AG09319 (cell line): ENCODE measurements at places on chromosomes 7 and 10.

GRCh38 chr10:66586073-66586472 lies 339.8 kb upstream of the LRRTM3 start:
- no peak for DNase-seq

DNA sequence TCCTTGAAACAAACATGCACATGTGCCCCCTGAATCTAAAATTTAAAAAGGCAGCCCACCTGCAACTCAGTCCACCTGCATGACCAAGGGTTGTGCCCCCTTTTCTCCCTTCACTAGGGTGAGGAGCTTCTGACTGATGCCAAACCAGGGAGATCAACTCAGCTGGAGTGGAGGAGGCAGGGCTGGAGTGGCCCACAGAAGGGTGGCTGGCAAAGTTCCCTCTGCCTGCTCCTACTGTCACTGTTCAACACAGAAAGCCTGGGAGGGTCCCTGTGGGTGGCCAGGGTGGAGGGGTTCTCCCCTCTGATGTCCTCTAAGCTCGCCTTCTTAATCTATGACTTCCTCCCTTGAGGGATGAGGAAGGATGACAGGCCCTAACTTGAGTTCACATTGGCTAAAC lies 55.7 kb upstream of the ANTXRL start:
- DNase-seq: no peak

GRCh38 chr10:70678250-70678635 lies 5.9 kb downstream of the ADAMTS14 start:
- no peak for DNase-seq

GRCh38 chr7:27784399-27785053 lies 44.6 kb downstream of the TAX1BP1 start:
- DNase-seq: peak; percentile 7

GRCh38 chr10:71349406-71349805 lies 30.3 kb downstream of the SLC29A3 start:
- DNase-seq: no peak

GRCh38 chr7:110944448-110944847 lies 146.5 kb upstream of the LRRN3 start:
- no peak for DNase-seq

GRCh38 chr7:41579961-41580935 lies 122.6 kb downstream of the INHBA start:
- peak; percentile 50 for DNase-seq

- no peak for DNase-seq
Measured at GRCh38 chr7:51426163-51426562, 109.6 kb upstream of the COBL start.

- no peak for DNase-seq
Measured at GRCh38 chr10:86698207-86698940, 30.1 kb downstream of the LDB3 start.

DNA sequence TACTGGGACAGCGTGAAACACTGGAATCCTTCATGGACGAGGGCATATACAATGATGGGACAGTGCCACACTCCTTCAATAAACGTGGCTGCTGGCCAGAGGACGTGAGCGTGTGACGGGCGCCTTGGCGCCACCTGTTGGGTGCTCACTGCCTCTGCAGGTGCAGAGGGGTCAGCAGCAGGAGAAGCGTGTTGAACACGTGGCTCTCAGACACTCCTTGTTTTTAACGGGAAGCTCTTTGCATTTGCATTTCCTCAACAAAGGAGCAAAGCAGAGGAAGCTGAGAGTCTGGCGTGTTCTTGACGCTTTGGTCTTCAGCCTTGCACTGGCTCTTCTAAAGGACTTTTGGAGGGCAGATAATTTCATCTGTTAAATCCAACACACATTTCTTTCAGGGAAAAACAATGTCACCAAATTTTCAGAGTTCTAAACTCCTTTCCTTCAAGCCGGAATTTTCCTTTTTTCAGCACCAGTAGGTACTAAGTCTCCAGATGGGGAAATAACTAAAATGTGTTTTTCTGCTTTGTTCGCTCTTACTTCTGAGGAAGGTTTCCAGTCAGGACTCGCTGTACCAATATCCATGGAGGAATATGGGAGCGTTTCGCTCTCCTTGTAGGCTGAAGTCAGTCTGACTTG lies 2.9 kb upstream of the GET4 start:
- DNase-seq: peak; percentile 34

GRCh38 chr7:73706126-73707044 lies 13.1 kb downstream of the STX1A start:
- no peak for DNase-seq

DNA sequence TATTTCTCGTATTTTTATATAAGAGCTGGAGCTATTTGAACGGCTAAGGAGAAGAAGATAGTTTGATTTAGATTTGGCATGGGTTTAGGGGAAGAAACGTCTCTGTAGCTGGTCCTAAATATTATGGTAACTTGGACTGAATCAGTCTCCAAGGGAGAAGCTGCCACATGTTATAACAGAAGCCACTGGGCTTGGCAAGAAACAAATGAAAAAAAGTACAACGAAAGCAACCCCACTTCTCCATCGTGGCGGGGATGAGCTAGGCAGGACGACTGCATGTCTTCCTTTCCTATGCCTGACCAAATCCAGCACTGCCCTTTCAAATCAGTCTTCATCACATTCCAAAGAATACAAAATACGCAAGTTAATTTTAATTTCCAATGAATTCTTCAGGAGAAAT lies 196.7 kb upstream of the KLF14 start:
- DNase-seq: no peak

- no peak for DNase-seq
Measured at GRCh38 chr7:99674995-99675742, 4.6 kb downstream of the CYP3A5 start.

DNA sequence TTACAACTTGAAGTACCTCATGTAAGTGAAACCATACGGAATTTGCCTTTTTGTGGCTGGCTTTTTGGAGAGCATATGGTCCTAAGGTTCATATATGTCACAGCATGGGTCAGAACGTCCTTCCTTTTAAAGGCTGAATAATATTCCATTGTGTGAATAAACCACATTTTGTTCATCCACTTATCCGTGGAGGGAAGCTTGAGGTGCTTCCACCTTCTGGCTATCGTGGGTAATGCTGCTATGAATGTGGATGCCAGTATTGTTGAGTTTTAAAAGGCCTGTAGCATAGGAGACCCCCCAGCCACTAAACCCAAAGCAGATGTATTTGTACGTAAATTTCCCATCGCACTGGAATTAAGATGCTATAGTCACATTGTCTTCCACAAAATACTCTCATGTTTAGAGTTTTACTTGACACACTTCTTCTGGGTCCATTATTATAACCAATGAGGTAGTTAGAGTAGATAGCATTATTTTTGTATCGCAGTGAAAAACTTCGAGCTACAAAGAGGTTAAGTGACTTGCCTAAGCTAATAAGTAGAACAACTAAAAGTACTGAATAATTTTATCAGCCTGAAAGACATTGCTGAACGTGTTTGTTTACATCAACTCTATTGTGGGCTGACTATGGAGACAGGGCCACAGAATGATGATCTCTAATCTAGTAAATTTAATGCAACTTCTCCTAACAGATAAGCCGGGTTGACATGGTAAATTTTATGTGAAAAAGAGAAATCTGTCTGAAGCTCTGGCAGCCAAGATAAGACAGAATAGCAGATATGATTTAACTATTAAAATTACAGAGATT lies 183.0 kb upstream of the CTBP2 start:
- DNase-seq: no peak

DNA sequence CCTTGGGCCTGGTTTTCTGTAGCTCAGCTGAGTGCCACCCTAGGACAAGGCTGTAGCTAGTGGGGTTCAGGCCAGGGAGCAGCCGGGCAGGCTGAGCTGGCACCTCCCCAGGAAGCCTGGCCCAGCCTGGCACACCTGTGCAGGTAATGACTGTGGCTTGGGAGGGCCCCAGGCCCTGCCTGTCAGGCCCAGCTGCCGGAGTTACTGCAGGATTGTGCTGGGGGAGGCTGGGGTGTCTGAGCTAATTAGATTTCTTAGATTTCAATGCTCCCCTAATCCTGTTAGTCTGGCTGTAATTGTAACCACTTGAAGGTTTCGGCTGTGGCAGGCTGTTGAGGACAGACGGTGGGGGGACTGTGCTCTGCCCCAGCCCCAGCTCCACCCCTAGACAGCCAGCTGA lies 6.0 kb downstream of the ZMIZ1 start:
- no peak for DNase-seq

- no peak for DNase-seq
Measured at GRCh38 chr7:107564553-107565298, 955 bp downstream of the DUS4L start.

GRCh38 chr10:42304341-42304740 lies 334.0 kb downstream of the ZNF33B start:
- DNase-seq: peak; percentile 4

DNA sequence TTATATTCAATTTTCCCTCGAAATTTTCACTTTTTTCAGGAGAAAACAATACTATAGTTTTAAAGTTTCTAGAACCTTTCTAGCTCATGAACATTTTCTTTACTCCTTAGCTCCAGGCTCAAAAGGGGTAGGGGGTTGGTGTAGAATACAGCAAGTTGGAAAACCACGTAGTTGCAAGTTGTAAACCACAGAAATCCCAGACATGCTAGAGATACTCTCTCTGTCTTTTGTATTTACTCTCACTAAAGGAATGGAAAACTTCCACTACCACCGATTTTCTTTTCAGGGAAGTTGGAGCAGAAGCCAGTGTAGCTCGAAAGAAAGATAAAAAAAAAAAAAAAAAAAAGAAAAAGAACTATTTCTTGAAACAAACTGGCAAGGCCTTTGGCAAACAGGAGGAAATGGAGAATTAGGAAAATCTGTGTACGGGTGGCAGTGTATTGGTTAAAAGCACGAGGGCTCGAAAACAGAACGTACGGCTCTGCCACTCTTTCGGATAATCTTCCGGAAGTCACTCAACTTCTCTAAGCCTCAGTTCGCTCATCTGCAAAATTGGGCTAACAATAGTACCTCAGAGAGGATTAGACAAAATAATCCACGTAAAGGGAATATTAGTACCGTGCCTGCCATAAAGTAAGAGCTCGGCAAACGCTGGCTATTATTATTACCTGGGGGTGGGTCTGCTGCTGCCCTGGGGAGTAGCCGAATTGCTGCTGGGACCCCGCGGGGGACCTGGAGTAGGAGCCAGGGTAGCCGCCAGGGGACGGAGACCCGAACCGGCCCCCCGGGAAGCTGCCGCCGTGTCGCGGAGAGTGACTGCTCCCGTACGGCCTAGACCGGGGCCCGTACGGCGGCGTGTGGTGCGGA lies 628 bp downstream of the MPLKIP start:
- DNase-seq: no peak

DNA sequence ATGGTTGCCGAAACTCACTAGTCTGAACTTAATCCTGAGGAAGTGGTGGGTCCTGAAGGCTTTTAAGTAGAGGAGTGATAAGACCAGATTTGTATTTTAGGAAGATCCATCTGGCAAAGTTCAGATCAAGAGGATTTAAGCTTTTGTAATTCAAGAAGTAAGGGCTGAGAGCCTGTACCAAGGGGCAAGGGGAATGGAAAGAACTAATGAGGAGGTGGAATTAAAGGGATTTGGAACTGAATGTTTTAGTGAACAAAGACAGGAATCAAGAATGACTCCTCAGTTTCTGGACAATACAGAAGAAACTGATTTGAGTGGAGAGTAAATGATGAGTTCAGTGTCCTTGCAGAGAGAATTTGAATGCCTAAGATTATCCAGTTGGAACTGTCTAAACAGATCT lies 249.0 kb downstream of the C7orf25 start:
- DNase-seq: no peak

DNA sequence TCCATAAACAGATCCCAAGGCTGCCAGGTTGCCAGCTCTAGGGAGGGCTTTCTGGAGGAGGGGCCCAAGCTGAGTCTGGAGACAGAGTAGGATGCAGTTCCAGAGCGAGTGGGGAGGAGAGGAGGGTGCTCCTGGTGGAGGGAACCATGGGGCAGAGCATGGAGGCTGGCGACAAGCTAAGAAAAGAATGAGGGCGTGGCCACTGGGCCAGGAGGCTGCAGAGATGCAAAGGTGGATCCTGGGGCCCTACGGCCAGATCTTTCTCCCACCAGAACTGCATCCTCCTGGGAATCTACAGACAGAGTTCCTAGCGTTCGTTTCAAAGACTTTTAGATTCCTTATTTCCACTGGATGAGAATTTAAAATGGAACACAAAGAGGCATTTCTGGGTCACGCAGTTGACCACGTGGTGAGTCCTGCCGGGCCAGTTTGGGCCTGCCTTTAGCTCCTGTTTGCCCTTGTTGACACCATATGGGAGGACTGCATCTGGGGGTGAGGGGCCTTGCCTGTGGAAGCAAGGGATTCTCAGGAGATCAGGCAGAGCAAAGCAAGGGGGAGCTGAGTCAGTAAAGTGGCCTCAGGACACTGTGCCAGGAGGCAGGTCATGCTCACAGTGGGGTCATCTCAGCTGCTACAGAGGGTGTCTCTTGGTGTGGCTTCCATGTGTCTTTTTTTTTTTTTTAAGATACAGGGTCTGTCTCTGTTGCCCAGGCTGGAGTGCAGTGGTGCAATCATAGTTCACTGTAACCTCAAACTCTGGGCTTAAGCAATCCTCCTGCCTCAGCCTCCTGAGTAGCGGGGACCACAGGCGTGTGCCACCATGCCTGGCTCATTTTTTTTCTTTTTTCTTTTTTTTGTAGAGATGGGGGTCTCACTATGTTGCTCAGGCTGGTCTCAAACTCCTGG lies 137.8 kb downstream of the SH3PXD2A start:
- no peak for DNase-seq

DNA sequence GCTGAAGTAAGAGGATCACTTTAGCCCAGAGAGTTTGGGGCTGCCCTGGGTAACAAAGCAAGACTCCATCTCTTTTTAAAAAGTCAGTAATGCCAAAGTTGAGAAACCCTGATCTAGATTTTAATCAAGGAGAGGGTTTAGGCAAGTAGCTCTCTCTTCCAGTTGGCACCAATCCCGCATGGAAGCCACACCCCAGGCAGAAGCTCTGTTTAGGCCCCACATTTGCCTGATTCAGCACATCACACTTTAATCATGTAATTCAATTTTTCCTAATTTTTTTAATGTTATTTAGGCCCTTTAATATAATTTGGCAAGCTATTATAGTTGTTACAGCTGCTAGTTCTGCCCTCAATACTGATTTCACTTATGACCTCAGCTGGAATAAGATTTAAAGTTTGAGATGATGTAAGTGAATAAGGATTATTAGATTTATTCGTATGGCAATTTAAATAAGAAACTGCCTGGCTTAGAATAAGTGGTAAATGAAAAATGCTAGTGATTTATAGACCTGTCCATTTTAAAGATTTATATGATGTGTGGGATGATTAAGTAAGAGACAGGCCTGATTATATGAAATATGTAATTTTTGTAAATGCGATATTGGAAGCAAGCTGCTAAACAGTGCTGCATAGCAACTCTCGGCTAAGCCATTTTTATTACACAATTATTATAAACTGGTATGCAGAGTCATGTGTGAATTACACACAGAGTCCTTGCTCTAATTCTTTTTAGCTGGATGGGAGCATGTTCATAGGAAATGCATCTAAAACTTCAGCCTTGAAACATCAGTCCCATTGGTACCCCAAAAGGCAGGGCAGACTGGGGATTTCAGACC lies 80.2 kb upstream of the NFE2L3 start:
- DNase-seq: no peak

GRCh38 chr7:69768986-69769595 lies 170.8 kb downstream of the AUTS2 start:
- DNase-seq: no peak

DNA sequence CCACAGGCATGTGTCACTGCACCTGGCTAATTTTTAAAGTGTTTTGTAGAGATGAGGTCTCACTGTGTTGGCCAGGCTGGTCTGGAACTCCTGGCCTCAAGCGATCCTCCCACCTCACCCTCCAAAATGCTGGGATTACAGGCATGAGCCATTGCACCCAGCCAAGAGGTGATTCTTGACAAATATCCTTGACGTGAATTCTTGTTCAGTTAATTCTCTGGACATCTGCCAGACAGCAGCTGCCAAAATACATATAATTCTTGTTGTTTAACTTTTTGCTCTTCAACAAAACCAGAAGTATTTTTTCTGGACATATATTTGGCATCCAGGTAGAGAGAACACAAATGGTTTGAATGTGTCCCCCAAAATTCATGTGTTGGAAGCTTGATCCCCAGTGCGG lies 3.2 kb downstream of the ACADSB start:
- no peak for DNase-seq
